Right kidney (tissue), 9 donors: ENCODE measurements at places on chromosomes 3 and 15.

DNA sequence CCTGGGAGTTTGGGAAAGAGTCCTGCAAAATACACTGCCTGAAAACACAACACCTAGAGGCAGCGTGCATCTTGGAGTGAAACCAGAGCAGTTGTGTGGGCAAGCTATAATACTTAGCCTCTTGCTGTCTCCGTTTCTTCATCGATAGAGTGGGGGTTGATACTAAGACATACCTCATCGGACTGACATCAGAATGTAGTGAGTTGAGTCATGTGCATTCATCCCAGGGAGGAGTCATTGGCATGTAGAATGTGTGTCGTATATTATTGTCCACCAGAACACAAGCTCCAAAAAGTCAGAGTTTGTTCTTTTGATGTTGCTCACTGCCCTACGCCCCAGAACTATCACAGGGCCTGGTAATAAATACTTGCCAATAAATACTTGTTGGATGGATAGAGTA is 4.3 kb downstream of the SNTN start:
- DNase-seq: no peak

GRCh38 chr15:96332637-96333121 is 2.2 kb downstream of the NR2F2 start:
- no peak for DNase-seq

DNA sequence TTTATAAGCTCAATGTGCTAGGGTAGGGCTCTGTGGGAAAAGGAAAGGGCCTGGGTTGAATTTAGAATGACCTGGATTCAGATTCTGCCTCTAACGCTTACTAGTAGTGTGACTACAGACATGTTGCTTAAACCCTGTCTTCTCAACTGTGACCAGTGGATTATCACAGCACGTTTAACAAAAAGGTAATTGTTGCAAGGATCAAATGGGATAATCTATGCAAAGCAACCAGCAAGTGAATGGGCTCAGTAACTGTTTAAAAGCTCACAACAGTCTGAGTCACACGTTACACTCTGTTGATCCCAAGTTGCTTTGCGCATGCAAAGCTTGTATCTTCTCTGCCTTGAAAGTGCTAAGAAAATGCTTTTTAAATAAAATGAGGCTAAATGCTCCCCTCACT is 236.5 kb downstream of the IL20RB start:
- DNase-seq: no peak

DNA sequence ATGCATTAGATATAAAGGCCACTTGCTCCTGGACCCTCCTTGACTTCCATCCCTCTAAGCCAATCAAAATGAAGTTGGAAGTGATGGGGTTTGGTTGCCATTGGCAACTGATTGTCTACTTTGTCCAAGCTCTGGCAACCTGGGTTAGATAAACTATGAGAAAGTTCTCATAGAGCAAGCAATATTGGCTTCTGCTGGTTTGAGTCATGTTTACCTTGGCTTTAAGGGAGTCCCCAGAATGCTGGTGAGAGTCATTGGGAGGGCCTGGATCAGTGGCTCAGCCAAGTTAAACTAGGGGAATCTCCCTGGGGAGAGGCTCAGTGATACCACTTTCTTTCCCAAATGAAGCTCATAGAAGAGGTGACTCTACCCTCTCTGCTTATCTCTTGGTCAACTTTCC is 176.3 kb upstream of the ROPN1 start:
- DNase-seq: no peak

DNA sequence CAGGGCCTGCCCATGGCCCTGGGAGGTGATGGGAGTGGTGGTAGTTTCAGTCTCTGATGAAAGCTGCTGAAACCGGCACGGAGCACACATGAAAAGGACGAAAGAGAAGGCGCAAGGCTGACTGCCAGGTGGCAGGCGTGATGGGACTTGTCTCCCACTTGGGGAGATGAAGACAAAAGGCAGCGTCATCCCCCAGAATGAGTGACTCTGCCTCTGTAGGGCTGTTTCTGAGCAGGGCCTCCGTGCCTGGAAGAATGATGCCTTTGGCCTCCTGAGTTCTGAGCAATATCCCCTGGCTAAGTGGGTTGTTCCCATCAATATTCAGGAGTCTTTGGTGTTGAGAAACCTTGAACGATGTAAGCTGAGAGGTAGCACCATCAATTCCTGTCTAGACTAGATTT is 237.8 kb downstream of the OPA1 start:
- DNase-seq: no peak

DNA sequence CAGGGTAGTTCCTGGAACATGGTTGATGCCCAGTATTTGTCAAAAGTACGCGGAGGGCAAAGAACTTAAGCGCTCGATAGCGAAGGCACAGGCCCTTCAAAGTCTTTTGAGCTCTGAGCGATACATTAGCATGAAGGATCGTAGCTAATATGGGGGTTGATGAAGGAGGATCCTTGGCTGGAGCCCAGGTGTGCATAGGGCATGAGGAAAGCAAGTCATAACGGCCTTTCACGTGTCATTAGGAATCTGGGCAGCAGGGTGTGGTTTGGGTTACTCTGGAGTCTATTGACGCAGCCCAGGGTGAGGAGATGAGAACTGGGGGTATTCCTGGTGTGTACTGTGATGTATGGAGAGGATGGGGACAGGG is 31.7 kb downstream of the SPINK8 start:
- DNase-seq: no peak

- no peak for DNase-seq
These were observed 2.5 kb downstream of the PLCB2 start for GRCh38 chr15:40305281-40305680.

- DNase-seq: no peak
These were observed 469.4 kb upstream of the ROBO2 start for GRCh38 chr3:76570436-76571057.

DNA sequence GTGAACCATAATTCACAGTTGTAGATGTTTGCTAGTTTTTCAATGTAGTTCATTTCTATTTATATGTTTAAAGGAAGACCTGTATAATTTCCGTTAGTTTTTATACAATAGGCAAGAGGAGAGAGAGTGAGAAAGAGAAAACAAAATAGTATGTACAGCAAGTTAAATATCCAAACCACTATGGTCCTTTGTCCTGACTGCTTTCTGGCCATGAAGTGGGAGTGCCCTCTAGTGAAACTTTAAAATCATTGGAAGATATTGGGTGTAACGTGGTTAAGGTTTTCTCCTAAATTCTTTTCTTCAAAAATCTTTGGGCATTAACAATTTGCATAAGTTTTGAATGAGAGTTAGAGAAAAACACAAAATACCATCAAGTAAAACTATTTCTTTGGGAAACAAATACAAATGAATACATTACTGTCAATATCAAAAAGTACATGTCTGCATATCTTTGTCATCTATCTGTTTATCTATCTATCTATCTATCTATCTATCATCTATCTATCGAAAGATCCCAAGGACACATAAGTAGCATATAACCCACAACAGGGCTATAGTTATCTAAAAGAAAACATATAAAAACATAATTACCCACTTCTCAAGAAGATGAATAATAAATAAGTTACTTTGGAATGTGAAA is 534.6 kb upstream of the ATP11B start:
- no peak for DNase-seq

DNA sequence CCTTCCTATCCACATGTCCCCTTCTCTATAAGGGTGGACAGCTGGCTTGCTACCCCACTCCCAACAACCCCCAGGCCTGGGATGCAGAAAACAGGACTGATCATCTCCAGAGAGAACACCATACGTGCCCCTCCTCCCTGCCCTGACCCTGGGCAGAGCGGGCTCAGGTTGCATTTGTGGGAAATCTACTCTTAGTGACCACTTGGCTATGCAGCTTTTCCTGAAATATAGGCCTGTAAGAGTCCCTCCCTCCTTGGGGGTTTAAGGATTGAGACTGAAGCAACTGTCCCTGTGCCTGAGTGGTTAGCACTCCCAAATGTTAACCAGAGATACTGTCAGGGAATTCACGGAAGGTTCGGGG is 11.7 kb downstream of the SH2D7 start:
- DNase-seq: no peak

GRCh38 chr3:50675179-50676030 is 678 bp downstream of the DOCK3 start:
- peak; percentile 34 for DNase-seq

DNA sequence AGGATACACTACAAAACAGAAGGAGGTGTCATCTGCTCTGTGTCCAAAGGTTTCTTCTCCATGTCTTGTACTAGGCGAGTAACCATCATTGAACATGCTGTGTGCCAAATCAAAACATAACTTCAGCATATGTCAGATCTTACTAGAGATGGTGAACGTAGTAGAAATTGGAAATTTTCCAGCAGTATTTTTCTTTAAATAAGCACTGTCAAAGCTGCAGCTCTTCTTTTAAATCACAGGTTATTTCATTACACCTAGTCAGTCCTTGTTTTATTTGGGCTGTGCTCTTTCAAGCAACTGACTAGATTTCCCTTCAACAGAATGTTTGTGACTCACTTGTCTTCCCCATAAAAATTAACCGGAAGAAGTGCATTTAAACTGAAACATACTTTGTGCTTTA is 46.5 kb downstream of the MSL2 start:
- no peak for DNase-seq

GRCh38 chr3:14562121-14562890 is 22.2 kb upstream of the GRIP2 start:
- no peak for DNase-seq

DNA sequence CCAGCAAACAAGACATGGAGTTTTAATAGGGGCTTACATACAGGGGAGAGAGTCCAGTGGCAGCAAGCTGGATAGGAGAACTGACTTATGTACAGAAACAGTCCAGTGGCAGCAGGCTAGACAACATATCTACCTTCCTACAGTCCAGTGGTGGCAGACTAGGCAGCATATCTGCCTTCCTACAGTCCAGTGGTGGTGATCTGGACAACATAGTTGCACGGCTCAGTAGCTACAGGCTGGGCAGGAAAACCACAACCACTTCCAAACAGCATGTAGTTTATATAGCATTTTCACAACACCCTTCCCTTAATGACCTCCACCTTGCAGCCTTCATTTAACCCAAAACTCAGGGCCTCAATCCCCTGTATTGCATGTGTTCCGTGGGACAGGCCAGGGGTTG is 181.3 kb upstream of the EIF1B start:
- no peak for DNase-seq

DNA sequence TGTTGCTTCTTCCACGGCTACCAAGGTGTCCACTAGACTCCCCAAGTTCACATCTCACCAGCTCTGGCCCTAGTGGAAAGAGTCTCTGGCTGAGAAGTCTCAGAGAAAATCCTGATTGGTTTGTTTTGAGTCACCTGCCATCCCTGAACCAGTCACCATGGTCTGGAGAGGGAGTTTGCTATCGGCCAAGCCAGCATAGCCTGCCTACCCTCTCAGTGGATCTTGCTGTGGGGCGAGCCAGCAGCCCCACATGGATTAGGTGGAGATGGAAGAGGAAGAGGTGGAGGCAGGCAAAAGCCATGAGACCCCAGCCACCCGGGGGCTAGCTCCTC is 48.1 kb upstream of the FLNB start:
- DNase-seq: no peak

DNA sequence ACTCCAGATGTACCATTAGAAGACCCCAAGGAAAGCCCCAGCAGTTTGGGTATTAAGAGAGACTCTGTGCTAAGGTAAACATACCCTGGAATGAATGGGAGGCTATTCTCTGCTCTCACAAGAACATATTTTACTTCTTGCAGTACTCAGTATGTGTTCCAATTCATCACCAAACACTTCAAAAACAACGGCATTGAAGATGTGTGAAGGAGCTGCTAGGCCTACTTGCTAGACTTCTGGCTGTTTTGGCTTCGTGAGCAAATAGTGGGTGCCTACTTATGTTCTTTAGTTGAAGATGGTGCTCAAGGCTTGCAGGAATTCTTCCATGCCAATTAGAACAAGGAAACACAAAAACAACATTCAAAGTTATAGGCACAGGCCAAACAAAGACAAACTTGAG is 514.5 kb downstream of the ROBO1 start:
- no peak for DNase-seq

DNA sequence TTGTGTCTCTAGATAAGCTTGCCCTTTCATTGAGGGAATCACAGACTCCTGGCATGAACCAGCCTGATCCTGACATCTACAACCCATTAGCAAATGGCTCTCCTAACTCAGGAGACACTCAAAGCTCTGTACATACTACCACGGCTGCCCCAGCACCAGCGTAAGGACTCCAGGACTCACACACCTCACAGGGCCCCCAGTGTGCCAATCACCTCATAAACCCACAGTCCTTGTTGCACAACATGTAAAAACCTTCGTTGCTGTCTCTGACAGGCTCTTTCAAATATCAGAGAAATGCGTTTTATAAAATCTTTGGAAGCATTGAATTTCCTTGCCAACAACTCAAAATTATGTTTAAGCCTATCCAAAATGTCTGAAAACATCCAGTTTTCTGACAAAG is 7.3 kb downstream of the FYCO1 start:
- no peak for DNase-seq

GRCh38 chr3:66723231-66723630 is 222.4 kb upstream of the LRIG1 start:
- no peak for DNase-seq

DNA sequence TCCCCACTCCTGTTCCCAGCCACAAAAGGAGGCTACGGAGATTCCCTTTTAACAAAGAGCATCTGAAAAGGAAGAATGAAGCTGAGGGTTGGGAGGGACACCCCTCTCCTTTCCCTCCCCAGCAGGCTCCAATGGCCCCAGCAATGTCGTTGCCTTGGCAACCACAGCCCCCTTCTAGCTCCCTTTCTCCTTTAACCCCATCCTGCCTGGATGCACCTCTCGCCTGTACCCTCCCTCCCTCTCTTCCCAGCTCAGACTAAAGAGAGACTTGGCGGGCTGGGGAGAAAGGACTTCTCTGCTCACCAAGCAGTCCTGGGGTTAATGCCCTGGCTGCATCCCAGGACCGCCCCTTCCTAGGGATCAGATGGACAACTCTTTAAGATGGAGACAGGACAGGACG is 7.1 kb upstream of the RPL29 start:
- DNase-seq: no peak

DNA sequence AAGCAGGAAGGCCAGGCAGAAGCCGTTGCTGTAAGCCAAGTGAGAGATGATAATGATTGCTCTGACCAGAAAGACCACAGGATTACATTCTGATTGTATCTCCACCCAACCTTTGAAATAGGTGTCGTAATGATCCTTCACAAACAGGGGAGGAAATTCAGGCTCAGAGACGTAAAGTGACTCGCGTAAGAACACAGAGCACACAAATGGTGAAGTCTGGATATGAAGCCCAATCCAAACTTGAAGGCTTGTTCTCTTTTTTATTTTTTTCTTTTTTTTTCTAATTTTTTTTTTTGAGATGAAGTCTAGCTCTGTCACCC is 25.3 kb upstream of the PIAS1 start:
- DNase-seq: no peak

- no peak for DNase-seq
These were observed 278.9 kb downstream of the ULK4 start for GRCh38 chr3:41682996-41683395.

DNA sequence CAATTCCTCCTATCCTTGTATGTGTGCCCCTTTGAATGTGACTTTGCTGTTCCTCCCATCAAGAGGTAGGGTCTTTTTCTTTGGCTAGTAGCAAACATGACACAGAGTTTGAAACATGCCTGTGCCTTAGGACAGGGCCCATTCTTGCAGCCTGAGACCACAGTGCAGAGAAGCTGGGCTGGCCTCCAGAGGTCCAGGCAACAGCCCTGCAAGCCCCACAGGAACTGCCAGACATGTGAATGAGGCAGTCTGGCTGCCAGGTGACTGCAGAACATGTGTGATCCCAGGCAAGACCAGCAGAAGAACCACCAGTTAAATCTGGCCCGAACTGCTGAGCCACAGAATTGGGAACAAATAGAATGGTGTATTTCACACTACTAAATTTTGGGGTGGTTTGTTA is 1.2 kb upstream of the HGD start:
- DNase-seq: no peak
